EL (cell line): ENCODE measurements at places on chromosomes 7 and 10.

- peak; percentile 23 for DNase-seq
Observed at GRCh38 chr7:114759347-114760062, 162.4 kb upstream of the MDFIC start.

- no peak for DNase-seq
Observed at GRCh38 chr7:20906801-20907453, 120.2 kb upstream of the SP8 start.

- DNase-seq = no peak
Observed at GRCh38 chr10:34702093-34702937, 112.8 kb downstream of the PARD3 start.

- DNase-seq = no peak
Observed at GRCh38 chr7:30429156-30429530, 49.4 kb downstream of the NOD1 start.

GRCh38 chr10:127989481-127990012 is 82.6 kb downstream of the PTPRE start:
- DNase-seq = no peak

GRCh38 chr7:31562002-31562401 is 48.1 kb downstream of the ITPRID1 start:
- DNase-seq = no peak

GRCh38 chr10:112389271-112389822 is 15.4 kb downstream of the ACSL5 start:
- peak; percentile 71 for DNase-seq

DNA sequence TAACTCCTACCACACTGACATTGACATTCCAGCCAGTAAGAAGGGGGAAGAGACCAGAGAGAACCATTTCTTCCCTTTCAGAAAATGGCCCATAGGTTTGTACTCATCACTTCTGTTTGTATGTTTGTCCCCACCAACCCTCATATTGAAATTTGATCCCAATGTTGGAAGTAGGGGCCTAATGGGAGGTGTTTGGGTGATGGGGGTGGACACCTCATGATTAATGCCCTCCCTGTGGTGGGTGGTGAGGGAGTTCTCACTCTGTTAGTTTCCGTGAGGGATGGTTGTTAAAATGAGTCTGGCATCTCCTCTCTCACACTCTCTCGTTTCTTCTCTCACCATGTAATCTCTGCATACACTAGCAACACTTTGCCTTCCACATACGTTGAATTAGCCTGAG is 21.4 kb downstream of the CADPS2 start:
- DNase-seq = no peak

GRCh38 chr7:2570021-2570420 is 11.2 kb downstream of the IQCE start:
- no peak for DNase-seq

DNA sequence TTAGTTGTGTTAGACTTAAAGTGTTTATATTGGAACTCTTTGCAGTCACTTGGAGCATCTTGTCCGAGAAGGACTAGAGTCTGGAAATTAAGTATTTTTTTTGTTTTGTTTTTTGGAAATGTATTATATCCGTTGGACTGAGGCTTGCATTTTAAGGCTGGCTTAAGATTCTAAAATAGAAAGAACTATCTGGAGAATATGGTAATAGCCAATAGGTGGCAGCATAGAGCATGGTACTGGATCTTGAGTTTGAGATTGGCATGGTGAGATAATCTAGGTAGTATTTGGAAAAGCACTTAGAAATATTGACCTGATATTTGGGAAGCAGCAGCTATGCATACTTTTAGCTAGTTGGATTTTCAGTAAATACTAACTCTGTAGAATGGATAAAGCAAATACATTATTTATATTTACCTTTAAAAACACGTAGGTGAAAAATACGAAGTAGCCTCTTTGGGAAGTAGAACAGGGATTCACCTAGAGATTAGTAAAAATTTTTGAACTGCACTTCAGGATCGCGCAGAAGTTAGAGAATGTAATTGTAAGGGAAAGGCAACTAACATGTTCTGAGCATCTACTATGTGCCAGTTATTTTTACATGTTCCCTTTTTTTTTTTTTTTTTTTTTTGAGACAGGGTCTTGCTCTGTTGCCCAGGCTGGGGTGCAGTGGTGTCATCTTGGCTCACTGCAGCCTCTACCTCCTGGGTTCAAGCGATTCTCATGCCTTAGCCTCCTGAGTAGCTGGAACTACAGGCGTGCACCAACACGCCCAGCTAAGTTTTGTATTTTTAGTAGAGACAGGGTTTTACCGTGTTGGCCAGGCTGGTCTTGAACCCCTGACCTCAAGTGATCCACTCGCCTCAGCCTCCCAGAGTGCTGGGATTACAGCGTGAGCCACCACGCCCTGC is 78.6 kb downstream of the LCOR start:
- DNase-seq = peak; percentile 42
